ENCODE measurements at places on chromosomes 16 and 17.

- DNase-seq, result no peak
Measured at GRCh38 chr16:84544031-84544773, 39.7 kb upstream of the MEAK7 start.

DNA sequence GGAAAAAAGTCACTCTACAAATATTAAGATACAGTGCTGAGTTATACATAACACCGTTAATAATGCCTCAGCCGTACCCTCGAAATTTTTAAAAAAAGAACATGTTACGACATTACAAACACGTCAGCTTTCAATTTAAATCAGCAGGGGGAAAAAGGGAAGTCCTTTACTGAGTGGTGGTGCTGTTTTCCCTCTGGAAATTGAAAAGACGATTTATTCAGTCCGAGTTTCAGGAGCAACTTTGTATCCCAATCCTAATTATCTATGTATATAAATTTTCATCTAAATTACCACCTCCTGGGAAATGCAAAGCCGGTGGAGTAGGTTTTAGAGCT, 1.3 kb downstream of the NETO2 start:
- DNase-seq, result no peak

GRCh38 chr16:986925-987582, 5.5 kb downstream of the SOX8 start:
- DNase-seq, result no peak

- DNase-seq, result no peak
Measured at GRCh38 chr16:12219992-12220391, 243.5 kb downstream of the SNX29 start.

DNA sequence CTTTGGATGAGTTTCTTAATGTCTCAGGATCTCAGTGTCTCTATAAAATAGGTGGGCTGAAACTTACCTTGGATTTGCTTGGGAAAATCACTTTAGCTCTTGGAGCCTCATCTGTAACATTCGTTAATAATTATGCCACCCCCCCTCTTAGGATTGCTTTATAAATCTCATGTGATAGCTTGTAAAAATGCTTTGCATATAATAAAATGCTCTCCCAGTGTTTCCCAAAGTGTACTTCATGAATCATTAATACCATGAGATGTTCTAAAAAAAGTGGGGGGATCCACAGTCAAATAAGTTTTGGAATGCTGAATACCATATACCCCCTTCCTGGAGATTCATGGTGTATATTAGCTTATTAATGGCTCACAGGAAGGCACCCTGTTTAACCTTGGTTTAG, 5.2 kb downstream of the KRT39 start:
- no peak for DNase-seq

DNA sequence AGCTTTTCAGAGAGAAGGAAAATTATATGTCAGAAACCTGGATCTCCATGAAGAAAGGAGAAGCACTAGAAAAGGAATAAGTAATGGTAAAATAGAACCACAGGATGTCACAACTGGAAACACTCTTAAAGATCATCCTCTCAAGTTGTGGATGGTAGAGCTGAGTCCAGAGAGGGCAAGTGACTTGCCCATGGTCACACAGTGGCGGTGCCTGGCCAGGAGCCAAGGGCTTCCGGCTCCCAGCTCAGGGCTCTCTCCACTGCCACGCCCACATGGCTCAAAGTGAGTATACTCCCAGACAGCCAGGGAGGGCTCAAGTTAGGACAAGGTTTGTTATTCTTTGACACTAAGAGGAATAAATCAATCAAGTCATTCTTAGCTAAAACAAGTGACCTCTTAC, 159.8 kb downstream of the COPRS start:
- DNase-seq, result no peak
